Hematopoietic multipotent progenitor cell treated with erythropoietin and hydrocortisone succinate and interleukin-3 and kit ligand, for 8 days (in vitro differentiated cells): ENCODE measurements at places on chromosomes 12 and 14.
A peak's percentile ranks its signal among the peaks of the same experiment; 100 is the strongest.

- no peak for DNase-seq
Observed at GRCh38 chr12:127398016-127398710, 868.8 kb upstream of the TMEM132C start.

DNA sequence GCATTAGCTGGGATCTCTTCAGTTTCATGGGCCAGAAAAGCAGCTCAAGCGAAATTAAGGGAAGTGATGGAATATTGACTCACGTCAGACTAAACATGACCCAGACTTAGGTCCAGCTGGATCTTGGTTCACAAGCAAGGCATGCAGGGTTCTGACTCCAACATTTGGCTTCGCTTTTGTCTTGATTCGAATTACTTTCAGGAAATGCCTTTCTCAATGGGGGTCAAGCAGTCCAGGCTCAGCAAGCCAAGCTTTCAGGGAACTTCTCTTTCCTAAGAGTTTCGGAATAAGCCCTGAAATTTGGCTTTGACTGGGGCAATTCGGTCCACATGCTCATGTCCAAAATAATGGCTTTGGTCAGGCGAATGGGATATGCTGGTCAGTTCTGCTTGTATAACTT, 678.7 kb upstream of the TMEM132C start:
- no peak for DNase-seq

DNA sequence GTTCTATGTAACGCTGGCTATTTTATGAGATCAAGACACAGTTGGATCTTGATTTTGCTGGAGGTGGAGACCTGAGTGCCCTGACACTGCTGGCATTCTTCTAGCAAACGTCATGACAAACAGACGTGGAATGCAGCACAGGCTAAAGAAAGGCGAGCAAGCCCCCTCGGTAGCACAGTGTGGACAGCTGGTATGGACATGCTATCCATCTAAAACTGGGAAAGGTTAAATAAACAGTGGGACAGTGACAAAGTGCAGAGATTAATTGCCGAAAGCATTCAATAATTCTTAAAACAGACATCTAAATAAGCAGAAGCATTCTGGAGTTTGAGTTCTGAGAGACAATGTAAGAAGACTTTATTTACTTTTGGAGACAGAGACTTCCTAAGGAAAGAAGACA, 237.2 kb downstream of the FBXL14 start:
- DNase-seq, result no peak

GRCh38 chr12:25718081-25718731, 165.1 kb upstream of the LMNTD1 start:
- no peak for DNase-seq

DNA sequence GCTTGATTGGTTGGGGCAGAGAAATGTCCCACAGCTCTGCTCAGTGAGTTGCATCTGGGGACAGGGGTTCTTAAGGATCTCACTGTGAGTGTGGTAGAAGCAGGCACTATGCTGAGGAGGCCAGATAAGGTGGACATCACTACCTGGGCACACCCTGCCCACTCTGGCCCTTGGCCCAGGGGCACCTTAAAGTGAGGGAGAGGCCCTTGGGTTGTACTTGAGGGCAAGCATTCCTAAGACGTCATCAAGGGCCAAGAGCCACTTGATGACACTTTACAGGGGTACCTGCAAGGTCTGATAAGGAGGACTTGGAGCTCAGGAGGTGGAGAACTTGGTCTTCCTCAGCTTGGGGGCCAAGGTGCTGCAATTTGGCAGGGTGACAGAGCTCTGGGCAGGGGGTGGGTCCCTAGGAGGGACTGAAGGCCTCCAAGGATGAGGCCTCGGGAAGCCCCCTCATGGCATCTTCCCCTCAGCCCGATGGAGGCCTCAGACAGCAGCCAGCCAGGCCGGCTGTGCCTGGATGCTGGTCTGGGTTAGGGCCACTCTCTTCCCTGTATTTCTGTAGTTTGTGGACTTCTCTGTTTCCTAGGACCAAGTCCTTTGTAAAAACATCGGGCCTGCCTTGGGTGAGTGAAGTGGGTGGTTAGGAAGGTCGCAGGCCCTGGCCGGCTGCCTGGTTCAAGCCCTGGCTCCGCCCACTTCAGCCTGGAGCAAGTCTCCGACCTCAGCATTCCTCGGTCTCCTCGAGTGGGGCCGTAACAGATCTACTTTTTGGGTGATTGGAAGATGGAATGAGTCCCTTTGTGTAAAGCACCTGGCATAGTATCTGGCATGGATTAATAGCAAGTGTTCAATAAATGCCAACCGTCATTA, 24.8 kb downstream of the GPR68 start:
- DNase-seq, result no peak

DNA sequence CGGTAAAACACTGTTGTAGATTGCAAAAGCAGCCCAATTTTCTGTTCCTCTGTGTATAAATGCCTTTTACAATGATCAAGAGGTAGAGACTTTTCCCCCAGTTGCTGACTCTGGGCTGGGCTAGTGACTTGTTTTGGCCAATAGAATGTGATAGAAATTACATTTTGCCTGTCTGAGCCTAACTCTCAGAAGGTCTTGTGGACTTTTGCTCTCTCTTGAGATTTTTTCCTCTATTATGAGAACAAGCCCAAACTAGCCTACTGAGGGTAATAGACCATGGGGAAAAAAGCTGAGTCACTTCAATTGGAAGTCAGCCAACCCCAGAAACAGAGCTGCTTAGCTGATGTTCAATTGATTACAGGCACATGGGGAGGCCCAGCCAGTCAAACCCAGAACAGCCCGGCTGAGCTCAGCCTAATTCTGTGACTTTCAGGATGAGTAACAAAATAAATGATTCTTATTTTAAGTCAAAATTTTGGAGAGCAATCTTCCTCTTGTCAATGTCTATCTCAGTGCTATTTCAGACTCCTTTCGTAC, 61.4 kb downstream of the MYF5 start:
- DNase-seq, result peak; percentile 93

- DNase-seq, result peak; percentile 64
Observed at GRCh38 chr12:56157201-56158028, 744 bp upstream of the MYL6 start.

- DNase-seq, result no peak
Observed at GRCh38 chr12:117570608-117571007, 209.2 kb upstream of the NOS1 start.

DNA sequence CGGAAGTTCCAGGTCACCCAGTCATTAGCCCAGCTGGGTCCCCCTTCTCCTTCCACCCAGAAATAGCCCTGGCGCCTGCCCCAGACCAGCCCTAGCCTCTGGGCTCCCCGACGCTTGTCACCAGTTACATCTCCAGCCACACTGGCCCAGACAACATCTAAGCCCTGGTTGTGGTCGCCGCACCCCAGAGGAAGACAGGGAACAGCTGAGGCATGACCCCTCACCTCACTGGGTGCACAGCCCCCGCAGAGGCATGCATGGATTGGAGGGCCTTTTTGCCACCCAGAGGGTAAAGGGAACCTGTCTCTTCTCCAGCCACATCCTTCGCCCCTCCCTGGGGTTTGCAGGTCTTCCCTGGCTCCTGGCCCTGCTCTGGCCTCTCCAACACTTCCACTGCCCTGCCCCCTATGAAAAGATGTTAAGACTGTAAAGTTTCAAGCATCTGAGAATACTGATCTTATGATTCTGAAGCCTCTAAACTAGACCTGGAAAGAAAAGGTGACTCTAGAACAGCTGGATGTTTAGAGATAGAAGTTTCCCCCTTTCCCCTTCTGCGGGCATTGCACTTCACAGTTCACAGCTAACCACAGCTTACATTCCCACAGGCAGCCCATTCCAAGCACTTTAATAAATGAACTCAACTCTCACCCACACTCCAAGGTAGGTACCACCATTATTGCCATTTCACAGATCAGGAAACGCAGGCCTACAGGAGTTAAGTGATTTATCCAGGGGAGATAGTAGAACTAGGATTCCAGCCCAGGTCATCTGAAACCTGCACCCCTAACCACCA, 14.7 kb downstream of the TMEM119 start:
- DNase-seq, result no peak

DNA sequence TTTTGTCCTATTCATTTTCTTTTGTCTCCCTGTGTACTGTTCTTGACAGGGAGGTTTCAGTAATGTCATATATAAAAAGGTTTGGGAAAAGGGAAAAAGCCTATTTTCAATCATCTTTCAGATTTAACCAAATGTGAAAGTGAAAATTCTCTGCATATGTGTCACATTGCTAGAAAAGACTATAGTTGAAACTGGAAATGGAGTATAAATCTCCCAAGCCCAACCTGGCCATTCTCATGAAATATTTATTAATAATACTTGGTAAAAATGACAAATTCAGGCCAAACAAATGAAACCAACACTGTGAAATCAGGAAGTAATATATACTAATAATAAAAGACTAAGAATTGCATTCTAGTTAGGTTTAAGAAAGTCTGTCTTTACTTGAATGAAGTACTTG, 1129.2 kb downstream of the SLC16A7 start:
- no peak for DNase-seq

DNA sequence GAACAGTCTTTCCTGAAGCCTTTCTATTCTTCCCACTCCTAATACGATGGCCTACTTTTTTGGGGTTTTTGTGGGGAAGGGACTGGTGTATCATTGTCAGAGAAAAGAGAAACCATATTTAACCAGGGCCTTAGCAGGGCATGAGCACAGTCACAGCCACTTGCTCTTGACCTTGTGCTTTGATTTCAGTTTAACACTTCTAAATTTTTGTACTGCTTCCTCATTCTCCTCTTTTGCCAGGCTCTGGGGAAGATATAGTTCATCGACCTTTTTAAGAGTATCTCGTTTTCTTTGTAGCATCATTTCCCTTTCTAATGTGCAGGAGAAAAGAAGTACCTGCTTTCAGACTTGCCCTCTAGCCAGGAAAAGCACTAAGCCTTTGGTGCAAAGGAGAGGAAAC, 2.2 kb downstream of the ZBTB1 start:
- no peak for DNase-seq

DNA sequence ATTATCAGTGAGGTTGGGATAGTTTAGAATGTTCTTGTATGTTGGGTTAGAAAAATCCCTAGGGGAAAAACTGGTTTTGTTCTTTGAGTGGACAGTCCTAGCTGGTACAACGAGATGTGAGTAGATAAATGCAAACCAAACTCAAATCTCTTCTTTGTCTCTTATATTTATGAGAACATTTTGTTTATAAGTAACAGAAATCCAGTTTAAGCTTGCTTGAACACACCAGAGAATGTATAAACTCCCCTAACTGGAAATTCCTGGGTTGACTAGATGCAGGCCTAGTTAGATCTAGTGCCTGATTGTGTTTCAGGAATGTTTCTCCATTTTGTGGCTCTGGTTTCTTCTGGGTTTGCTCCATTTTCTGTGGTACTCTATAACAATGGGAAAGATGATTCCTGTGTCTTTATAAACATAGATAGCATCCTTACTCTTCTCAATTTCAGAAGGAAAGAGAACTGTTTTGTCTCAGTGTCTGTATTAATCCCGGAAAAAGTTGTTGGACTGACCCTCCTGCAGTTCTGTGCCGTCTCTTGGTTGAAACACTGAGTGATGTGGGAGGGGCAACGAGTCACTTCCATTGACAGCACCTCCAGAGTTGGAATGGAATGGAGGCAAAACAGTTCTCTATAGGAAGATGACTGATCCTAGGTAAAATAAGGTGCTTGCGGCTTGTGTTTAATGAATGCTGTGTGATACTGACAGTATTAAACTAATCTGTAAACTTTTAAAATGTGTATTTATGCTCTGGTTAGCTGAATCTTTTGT, 244.8 kb downstream of the TMTC2 start:
- DNase-seq, result no peak

DNA sequence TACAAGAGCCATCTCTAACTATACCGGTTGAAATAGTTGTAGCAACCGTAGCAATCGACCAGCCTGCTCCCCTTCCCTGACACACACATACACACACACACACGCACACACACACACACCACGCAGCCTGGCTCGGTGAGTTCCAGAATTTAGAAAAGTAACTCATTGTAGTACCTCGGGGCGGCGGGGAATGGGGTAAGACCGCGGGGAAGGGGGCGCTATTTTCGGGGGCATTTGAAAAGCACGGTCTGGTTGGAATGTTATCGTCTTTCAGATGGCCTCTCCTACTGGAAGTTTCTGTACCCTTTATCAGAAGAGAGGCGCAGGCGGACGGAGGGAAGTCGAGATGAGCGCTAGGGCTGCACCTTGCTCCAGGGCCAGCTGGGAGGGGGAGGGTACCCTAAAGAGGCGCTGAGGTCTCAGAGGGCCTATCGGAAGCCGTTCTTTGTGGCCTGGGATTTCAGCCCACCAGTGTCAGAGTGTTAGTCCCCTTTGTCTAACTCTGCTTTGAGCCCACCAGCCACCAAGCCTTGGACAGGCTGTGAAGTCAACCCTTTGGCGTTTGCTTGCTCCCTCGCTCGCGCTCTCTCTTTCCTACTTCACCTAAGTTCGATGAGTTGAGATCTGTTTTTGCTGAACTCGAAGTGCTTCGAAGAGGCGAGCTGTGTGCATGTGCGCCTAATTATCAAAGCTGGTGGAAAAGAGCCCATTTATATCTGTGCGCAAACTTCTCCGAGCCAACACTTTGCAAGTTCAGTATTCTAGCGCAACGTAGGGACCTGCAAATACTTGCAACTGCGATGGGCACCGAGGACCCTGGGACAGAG, 837 bp downstream of the COL2A1 start:
- DNase-seq, result no peak

- peak; percentile 76 for DNase-seq
Observed at GRCh38 chr12:6323340-6323994, 13.0 kb downstream of the PLEKHG6 start.

GRCh38 chr12:13178568-13179210, 17.8 kb upstream of the EMP1 start:
- no peak for DNase-seq

GRCh38 chr12:112875608-112876007, 31.2 kb upstream of the OAS1 start:
- DNase-seq, result no peak

DNA sequence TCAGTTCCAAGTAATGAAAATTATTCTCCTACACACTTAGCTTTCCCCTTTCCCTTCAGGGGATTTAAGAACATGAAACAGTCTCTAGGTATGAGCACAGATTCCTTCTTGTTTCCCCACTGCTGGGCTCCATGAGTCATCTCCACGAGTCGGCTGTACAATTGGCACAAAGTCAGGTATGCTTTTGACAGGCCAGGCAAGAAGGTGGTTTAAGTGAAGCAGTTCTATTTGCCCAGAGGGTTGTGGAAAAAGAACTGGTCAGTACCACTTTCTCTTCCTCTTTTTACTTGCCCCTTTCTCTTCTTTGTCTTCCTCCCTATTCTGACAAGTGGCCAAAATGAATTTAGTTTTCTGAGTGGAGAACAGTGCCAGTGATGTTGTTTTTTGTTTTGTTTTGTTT, 16.3 kb downstream of the DYNC1H1 start:
- DNase-seq, result peak; percentile 16

- peak; percentile 52 for DNase-seq
Observed at GRCh38 chr14:100297320-100298300, 8.6 kb downstream of the SLC25A29 start.

DNA sequence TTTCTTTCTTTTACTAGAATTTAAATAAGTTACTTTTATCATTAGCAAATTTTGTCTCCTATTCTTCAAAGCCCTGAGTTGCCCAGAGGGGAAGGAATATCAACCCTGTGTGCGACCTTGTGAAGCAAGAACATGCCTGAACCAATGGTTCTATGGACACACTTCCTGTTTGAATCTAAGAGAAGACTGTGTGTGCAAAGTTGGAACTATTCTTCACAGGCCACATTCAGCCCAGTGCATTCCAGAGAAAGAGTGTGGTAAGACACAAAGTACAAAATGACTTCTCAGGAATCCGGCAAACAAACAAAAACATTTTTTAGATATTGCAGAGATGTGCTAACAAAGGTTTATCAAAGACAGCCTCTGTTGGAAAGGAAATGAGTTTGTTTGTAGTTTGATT, 90.8 kb upstream of the PTPRQ start:
- no peak for DNase-seq
